ENCODE measurements at places on chromosomes 13 and 19. TPM values are rescaled to one million over a fixed set of nuclear protein-coding genes. Genes with fewer than 3 reads are reported as not detected.

CNFN gene
- total RNA-seq = not detected

NKPD1 gene
- total RNA-seq = 0.09 TPM

CCDC70 gene
- total RNA-seq = not detected

MEF2B gene
- not detected for total RNA-seq

SHANK1 gene
- total RNA-seq = 1.0 TPM

Data from endothelial cell of coronary artery (primary cell).